ENCODE measurements at places on chromosomes 2 and 18.

DNA sequence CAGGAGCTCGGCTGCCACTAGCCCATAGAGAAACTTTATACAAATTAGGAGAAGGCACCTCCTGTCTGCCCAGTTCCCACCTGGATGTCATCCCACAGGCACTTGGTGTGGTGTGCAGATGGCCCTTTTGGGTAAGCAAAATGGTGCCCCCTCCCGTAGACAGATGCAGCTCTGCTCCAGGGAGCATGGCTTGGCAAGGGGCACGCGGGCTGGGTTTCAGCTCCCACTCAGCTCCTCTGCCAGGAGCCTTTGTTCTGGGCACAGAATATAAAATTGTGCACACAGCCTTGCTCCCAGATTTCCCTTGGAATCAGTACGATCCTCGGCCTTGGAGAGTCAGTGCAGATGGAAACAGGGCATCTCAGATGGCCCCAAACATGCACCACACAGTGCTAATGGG is 20.3 kb upstream of the KCNF1 start:
- no peak for DNase-seq

DNA sequence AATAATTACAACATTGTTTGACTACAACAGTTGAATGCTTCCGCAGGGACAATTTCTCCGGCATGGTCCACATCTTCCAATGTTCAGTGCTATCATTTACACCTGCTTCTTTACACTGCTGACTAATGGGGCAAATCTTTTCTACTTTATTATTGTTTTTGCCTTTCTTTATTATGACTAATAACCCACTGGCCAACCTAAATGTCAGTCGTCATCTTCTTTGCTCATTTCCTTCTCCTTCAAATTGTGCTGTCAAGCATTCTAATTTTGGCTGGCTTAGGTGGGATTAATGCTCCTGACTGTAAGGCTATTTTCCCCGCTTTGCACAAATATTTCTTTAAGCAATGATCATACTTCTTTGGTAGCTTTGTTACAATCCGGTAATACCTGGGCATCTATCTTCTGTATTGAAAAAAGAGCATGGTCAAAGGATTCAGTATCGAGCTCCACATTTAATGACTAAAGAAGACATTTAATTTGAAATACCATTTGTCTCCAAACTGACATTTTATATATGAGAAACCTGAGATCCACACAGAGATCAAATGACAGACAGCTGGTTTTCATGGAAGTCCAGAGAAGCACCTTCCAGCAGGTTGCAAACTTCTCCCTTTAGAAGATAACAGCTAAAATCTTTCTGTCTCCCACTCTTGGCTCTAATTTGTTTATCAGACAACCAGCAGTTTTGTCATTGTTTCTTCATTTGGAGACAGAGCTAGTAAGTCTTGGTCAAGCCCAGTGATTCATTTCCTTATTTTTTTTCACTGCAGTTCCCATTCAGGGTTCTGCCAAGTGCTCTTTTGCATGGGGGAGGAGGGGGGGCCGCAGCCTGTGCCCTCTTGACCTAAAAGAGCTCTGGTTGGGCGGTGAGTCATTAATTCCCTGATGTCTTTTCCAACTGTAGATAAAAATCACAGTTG is 132.9 kb downstream of the SOCS6 start:
- DNase-seq = peak; percentile 92

DNA sequence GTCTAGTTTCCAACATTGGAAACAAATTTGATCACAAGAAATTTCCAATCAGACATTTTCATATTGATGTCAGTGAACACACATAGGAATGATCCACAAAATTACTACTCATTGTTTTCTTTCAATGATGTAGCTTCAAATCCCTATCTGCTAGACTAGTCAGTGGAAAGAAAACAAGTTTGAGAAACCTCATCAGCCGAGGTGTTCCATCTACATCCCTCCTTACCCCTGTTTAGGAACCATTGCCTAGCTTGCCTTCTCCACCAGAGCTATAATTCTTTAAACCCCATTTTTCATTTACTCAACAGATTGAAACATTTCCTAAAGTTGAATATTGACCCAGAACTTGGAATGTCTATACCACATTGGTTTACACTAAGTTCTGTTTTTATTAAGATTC is 45.3 kb downstream of the HNMT start:
- no peak for DNase-seq

DNA sequence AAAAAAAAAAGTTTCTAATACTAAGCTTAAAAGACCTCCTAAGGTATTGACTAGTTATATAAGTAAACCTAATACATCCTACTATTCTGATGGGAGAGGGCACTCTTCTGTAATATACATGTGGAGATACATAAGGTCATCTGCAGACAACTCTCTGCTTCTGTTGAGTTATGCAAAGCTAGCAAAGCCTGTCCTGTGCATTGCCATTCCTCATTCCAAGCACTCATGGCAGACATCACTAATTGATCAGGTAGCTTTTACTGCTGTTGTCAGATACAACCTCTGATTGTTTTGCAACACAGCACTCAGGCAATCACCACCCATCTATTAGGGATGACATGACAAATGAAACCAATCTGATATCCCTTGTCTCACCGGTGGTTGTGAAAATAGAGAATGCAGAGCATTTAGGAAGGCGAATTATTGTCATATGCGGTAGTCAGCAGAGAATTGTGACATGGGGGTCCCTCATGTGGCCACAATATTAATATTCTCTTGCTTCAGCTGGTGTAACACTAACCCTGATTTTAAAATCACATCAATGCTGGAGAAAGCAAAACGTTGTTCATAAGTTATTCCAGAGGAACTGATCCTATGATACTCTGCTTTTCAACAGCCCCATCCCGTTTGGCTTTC is 416.5 kb upstream of the GYPC start:
- DNase-seq = no peak

DNA sequence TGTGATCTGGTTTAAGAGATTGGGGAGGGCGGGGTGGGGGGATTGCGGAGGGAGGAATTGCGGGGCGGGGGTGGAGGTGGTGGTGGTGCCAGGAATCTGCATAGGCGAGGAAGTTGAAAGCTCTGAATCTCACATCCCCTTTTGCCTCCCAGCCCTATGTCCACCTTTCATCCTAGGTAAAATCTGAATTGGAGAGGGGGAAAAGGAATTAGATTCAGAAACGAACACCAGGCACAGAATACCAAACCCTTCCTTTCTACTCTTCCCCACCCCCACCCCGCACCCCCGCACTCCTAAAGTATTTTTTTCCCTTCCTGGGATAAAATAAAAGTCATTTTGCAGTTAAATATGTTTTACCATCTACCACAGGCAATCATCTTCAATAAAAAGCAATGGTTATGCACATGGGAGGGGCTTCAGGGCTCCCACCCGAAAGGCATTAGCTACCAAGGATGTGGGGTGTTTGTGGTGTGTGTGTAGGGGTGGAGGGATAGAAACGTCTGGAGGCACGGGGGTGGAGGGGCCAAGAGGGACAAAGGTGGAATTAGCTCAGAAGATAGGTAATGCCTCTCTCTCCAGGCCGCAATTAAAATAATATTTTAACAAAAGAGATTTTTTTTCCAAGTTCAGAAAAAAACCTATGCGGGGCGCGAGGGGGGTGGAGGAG is 1.8 kb downstream of the IGFBP5 start:
- no peak for DNase-seq
